ENCODE measurements at places on chromosomes 4 and X.

- DNase-seq: no peak
Observed at GRCh38 chrX:20432048-20432447, 165.3 kb upstream of the RPS6KA3 start.

GRCh38 chr4:40246011-40246900 is 49.4 kb downstream of the RHOH start:
- no peak for DNase-seq

GRCh38 chr4:152321398-152321797 is 214.5 kb downstream of the FBXW7 start:
- no peak for DNase-seq

DNA sequence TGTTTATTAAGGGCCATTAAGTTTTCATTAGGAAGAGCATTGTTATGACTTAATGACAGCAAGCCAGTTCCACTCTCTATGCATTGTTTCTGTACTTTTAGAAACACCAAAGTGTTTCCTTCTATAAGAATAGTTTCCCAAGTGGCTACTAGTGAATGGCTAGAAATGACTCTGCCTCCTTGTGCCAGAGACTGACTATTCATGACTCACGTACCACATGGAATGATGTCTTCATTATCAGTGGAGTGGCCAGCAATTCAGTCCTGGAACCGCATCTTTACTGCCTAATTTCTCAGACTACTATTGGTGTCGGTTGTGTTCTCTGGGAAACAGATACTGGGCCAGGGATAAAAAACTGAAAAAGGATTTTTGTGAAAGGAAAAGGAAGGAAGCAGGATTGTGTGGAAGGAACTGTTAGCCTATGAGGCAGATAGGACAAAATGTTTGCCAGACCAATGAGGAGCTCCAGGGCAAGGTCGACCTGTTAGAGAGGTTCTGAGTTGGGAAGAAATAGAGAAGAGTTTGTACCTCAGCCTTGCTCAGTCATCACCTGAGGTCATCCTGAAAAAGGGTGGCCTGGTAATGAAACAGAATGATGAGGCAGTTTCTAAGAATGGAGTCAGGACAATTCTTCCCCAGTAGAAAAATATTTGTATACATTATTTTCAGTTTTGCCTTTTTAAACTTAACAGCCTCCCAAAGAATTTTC is 218.6 kb downstream of the SPCS3 start:
- peak; percentile 79 for DNase-seq

- DNase-seq: no peak
Observed at GRCh38 chrX:27746516-27746915, 61.3 kb upstream of the MAGEB10 start.

DNA sequence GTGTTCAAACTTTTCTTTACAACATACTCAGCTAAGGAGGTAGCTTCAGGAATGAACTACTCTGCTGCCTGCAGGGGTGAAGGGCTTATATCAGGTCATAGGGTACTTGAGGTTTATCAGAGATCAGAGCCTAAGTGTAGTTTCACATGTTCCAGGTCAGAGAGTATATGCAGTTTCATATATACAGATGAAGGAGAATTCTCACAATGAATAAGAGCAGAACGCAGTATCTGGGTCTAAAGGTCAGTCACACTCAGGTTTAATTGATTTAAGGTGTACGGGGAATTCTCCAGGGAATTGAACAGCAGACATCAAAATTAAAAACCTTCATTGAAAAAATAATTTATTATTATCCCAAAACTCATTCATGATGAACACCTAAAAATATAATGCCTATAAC is 700.6 kb downstream of the TECRL start:
- DNase-seq: no peak

DNA sequence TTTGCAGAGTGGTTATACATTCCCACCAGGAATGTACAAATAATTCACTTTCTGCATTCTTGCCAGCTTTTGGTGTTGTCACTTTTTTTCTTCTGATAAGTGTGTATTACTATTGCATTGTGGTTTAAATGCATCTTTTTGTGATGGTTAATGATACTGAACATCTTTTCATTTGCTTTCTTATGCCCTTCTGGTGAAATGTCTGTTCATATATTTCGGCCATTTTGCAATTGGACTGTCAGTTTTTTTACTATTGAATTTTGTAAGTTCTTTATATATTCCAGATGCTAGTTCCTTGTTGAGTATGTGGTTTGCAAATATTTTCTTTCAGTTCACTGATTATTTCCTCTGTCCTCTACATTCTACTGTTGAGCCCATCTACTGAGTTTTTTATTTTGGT is 19.4 kb upstream of the BMP2K start:
- no peak for DNase-seq

- DNase-seq: no peak
Observed at GRCh38 chrX:69070949-69071650, 94.2 kb downstream of the PJA1 start.

GRCh38 chrX:2416851-2417604 is 83.7 kb downstream of the DHRSX start:
- no peak for DNase-seq
